Stomach (tissue), 19 donors: ENCODE measurements at places on chromosomes 5 and 9. TPM values are rescaled to one million over a fixed set of nuclear protein-coding genes. Genes with fewer than 3 reads are reported as not detected.

LSM11 gene
- total RNA-seq = 8.5 TPM

GRCh38 chr9:79568337-79569101, 3.2 kb upstream of the TLE4 start:
- no peak for DNase-seq
- no peak overlapping the region for H3K4me3 ChIP-seq
- no peak overlapping the region for H3K27ac ChIP-seq
- no peaks in the 10 kb centered on the region for H3K36me3 ChIP-seq
- H3K4me1 ChIP-seq = peaks cover 9% of the 10 kb centered on the region

- no peaks in the 10 kb centered on the region for H3K4me1 ChIP-seq
- no peak overlapping the region for H3K27ac ChIP-seq
- H3K4me3 ChIP-seq = no peak overlapping the region
- no peaks in the 10 kb centered on the region for H3K27me3 ChIP-seq
Measured at GRCh38 chr5:173153842-173154241, 9.5 kb downstream of the BNIP1 start.

- H3K27me3 ChIP-seq = no peaks in the 10 kb centered on the region
- no peak overlapping the region for H3K4me3 ChIP-seq
- no peaks in the 10 kb centered on the region for H3K4me1 ChIP-seq
- DNase-seq = no peak
- H3K36me3 ChIP-seq = peaks cover 7% of the 10 kb centered on the region
Measured at GRCh38 chr9:7161469-7161868, 403.7 kb downstream of the KDM4C start.

PCSK5 gene
- 1.8 TPM for total RNA-seq

DNA sequence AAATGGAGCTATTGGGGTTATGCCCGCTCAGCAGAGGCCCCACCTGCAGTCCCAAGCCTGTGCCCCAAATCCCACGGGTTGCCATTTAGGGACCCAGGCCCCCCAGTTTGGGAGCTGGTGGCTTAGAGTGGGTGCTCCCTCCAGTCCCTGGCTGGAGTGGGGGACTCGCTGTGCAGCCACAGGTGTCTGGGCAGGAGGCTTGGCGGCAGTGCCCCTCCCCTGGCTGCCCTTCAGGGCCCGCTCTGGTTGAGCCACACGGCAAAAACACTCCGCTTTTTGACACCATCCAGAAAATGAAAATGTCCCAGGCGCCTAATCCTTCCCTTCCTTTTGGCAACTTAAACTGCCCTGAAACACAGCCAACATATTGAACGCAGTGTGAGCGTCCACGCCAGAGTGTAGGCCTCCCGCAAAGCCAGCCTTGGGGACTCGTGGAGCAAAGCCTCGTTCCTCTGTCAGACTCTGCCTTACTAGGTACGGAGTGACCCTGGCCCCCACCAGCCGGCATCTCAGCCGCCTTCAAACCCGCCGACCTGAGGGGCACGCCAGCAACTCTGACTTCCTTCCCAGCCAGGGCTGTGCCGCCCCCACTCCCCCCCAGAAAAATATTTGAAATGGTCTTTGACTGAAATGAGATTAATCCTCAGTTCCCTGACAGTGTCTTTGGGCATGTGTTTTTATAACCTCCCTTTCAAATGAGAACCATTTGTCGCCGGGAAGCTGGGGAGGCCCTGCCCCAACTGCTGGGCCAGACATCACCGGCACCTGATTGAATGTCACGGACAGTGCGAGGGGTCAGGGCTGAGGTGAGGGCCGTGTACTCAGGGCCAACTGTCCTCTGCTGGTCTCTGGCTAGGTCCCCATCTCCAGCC, 98.5 kb upstream of the LMX1B start:
- no peak overlapping the region for H3K4me3 ChIP-seq
- no peak for DNase-seq
- H3K27ac ChIP-seq = no peak overlapping the region
- no peaks in the 10 kb centered on the region for H3K36me3 ChIP-seq
- H3K4me1 ChIP-seq = peaks cover 15% of the 10 kb centered on the region

DNA sequence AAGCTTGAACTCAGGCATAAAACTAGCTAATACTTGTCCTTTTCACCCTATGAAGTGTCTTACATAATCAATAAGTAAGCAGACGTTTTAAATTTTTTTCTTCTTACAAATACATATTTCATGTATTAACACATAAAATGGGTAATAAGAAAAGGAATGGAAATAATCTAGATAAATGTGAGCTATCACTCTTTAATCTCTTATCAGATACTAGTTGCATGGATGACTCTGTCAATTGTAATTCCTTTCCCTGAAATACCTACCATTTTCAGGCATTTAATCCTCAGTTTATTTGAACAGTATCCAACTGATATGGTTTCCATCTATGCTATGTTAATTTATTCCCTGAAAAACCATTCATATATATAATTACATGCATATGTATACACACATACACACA, 166.0 kb upstream of the RGS7BP start:
- H3K36me3 ChIP-seq = no peaks in the 10 kb centered on the region
- H3K4me1 ChIP-seq = no peaks in the 10 kb centered on the region
- H3K4me3 ChIP-seq = no peak overlapping the region

DNA sequence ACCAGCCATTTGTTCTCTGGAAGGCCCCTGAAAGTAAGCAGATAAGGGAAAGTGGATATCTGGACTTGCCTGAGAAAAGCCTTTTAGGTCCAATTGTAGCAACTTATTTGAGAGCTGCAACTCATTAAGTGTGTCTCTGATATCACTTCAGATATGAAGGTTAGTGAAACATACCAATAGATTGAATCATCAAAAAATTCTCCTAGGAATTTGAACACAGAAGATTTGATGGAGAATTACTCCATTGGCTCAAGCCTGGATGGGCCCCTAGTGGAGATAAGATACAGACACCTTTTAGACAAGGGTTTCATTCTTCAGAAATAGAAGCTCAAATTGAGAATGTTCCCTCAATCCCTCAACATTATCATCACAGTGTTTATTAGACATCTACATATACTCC, 356.7 kb downstream of the NDUFS4 start:
- no peak overlapping the region for H3K27ac ChIP-seq
- no peaks in the 10 kb centered on the region for H3K27me3 ChIP-seq

DNA sequence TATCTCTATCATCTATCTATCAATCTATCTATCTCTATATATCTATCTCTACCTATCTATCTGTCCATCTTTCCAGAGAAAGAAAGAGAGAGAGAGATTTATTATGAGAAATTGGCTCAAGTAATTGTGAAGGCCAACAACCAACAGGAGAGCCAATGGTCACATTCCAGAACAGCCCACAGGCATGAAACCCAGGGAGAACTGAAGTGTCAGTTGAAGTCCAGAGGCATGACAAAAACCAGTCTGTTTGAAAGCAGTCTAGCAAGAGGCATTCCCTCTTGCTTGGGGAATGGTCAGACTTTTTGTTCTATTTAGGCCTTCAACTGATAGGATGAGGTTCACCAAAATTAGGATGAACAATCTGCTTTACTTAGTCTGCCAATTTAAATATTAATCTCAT, 87.6 kb upstream of the PLCXD3 start:
- H3K4me3 ChIP-seq = no peak overlapping the region
- DNase-seq = no peak
- H3K27ac ChIP-seq = no peak overlapping the region

- peak overlapping the region; percentile 90 for H3K27ac ChIP-seq
- H3K27me3 ChIP-seq = no peaks in the 10 kb centered on the region
- peak overlapping the region; percentile 74 for H3K4me3 ChIP-seq
- peak; percentile 85 for DNase-seq
Measured at GRCh38 chr5:140345919-140346347, 470 bp downstream of the HBEGF start.

DNA sequence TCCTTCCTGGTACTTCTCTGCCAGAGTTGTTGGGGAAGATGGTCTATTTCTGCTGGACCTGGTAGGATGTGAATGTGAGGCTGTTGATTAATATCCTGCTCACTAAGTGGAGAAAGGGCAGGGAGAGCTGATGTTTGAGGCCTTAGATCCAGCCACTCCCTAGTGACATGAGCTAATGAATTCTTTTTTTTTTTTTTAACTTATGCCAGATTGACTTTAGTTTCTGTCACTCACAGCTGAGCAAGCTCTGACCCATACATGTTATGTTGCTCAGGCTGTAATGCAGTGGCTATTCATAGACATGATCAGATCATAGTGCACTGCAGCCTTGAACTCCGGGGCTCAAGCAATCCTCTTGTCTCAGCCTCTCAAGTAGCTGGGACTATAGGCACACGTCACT, 75.1 kb upstream of the SPRY4 start:
- no peaks in the 10 kb centered on the region for H3K27me3 ChIP-seq
- no peak overlapping the region for H3K4me3 ChIP-seq
- H3K27ac ChIP-seq = no peak overlapping the region
- peaks cover 8% of the 10 kb centered on the region for H3K4me1 ChIP-seq
- no peaks in the 10 kb centered on the region for H3K36me3 ChIP-seq

- no peaks in the 10 kb centered on the region for H3K27me3 ChIP-seq
- no peaks in the 10 kb centered on the region for H3K4me1 ChIP-seq
- H3K4me3 ChIP-seq = no peak overlapping the region
- DNase-seq = no peak
- H3K36me3 ChIP-seq = no peaks in the 10 kb centered on the region
Measured at GRCh38 chr5:97297063-97297703, 114.1 kb upstream of the RIOK2 start.

- no peaks in the 10 kb centered on the region for H3K27me3 ChIP-seq
- no peak overlapping the region for H3K4me3 ChIP-seq
- no peak for DNase-seq
- H3K27ac ChIP-seq = no peak overlapping the region
- no peaks in the 10 kb centered on the region for H3K36me3 ChIP-seq
Measured at GRCh38 chr5:58836351-58836750, 253.5 kb downstream of the RAB3C start.

- peak; percentile 34 for DNase-seq
- H3K36me3 ChIP-seq = peaks cover 87% of the 10 kb centered on the region
Measured at GRCh38 chr9:131496844-131497405, 5.8 kb upstream of the POMT1 start.

HRH2 gene
- total RNA-seq = 44.6 TPM

CARTPT gene
- 11.4 TPM for total RNA-seq

HINT2 gene
- 22.7 TPM for total RNA-seq

DNA sequence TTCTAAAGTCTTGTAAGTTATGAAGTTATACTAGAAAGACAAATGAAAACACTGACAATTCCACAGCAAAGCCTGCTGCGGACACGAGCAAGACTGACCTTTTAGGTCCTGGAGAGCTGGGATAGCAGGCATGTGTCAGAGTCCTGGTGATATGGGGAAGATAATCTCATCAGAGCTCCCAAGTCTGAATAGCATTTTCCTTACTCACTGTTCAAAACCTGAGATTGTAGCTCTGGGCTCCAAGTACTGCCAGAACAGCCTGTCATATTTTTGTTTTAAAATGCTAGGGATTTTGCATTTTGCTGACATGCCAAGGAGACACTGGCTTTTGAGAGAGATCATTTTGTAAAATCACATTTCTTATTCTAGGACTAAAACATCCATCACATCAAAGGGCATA, 90.1 kb downstream of the DRD1 start:
- H3K36me3 ChIP-seq = no peaks in the 10 kb centered on the region
- no peaks in the 10 kb centered on the region for H3K27me3 ChIP-seq
- no peak overlapping the region for H3K27ac ChIP-seq
- DNase-seq = no peak
